ENCODE measurements at places on chromosomes 11 and 22. TPM values are rescaled to one million over a fixed set of nuclear protein-coding genes. Genes with fewer than 3 reads are reported as not detected.

KDM4E gene
- total RNA-seq: not detected

P4HA3 gene
- 0.64 TPM for total RNA-seq

TRIM51 gene
- total RNA-seq: not detected

CARNS1 gene
- total RNA-seq: not detected

APOL3 gene
- total RNA-seq: 1.2 TPM

TP53AIP1 gene
- 0.13 TPM for total RNA-seq

PHLDA2 gene
- total RNA-seq: 8.1 TPM

GNAZ gene
- 0.21 TPM for total RNA-seq

SAA4 gene
- total RNA-seq: not detected

ATP6V1E1 gene
- 80.4 TPM for total RNA-seq

BDNF gene
- 0.10 TPM for total RNA-seq

OR4D5 gene
- total RNA-seq: not detected

GAL3ST1 gene
- total RNA-seq: 3.0 TPM

SPI1 gene
- total RNA-seq: not detected

HIC2 gene
- 23.5 TPM for total RNA-seq

All from endothelial cell (in vitro differentiated cells).